ENCODE measurements at places on chromosomes 6 and 20.

DNA sequence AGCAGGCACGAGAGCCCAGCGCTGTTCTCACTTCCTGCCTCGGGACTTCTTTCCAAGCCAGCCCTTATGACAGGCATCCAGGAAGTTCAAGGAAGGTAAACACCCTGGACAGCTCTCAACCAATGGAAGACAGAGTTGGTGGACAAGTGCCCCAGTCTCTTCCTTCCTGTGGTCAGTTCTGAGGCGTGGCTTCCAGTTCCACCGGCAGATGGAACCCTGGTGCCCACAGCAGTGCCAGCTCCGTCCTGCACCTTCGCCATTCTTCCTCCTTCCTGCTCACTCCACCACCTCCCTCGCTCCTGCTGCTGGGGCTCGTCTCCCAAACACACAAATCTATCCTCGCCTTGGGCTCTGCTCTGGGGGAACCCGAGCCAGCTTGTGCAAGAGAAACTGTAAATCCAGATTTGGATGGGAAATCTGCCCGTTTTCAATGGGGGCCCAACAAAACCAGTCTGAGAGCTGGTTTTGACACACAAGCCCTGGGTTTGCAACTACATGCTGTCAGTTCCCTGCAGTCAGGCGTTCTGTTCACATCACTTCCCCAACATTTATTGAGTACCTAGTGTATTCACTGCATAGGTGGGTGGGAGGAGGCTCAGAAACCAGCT, 162.7 kb downstream of the GRM4 start:
- DNase-seq = no peak

DNA sequence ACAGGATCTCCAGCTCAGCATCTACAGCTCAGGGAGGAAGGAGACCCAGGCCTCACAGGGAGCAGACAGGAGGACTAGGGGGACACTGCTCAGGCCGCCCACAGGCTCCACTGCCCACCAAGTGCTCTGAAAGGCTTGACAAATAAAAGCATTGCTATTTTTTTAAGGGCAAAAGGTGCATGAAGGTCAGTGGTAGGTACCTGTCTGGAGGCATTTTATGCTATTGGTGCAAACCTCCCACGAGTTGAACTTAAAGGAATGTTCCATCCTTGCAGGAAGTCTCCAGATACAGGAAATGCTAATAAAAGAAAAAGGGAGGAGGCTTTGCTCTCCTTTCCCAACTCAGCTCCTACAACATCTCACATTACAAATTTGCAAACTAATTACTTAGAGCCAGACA, 228.1 kb downstream of the FOXC1 start:
- no peak for DNase-seq

GRCh38 chr20:44481719-44482416, 6.2 kb downstream of the TTPAL start:
- no peak for DNase-seq

GRCh38 chr6:74671558-74672025, 534.3 kb downstream of the COL12A1 start:
- no peak for DNase-seq

DNA sequence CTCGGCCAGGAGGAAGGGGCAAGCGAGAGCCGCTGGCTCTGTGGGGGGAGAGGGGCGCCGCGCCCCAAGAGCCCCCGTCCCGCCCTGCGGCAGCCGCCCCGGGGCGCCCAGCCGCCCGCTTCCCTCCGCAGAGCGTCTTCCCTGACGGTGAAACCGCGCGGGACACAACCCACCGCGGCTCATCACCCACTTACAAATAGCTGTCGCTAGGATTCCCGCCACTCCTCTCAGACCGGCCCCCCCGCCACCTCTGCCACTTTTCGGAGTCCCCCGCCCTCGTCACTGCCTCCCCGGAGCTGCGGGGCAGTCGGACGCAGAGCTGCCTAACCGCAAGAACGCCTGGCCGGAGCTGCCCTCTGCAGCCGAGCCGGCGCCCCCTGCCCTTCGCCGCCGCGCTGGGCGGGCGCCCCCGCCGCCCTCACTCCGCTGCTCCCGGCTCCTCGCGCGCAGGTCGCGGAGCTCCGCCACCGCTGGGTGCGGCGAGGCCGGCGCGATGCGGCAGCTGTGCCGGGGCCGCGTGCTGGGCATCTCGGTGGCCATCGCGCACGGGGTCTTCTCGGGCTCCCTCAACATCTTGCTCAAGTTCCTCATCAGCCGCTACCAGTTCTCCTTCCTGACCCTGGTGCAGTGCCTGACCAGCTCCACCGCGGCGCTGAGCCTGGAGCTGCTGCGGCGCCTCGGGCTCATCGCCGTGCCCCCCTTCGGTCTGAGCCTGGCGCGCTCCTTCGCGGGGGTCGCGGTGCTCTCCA, at the start of gene SLC35D3:
SLC35D3 (plus strand) TSS at position 366 of the 749 bp plus-strand sequence; CDS start at position 494, 128 bp downstream.
- DNase-seq = no peak

DNA sequence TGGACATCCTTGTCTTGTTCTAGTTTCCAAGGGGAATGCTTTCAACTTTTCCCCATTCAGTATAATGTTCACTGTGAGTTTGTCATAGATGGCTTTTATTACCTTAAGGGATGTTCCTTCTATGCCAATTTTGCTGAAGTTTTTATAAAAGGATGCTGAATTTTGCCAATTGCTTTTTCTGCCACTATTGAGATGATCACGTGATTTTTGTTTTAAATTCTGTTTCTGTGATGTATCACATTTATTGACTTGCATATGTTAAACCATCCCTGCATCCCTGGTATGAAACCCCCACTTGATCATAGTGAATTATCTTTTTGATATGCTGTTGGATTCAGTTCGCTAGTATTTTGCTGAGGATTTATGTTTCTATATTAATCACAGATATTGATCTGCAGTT, 130.6 kb upstream of the TAB2 start:
- no peak for DNase-seq

DNA sequence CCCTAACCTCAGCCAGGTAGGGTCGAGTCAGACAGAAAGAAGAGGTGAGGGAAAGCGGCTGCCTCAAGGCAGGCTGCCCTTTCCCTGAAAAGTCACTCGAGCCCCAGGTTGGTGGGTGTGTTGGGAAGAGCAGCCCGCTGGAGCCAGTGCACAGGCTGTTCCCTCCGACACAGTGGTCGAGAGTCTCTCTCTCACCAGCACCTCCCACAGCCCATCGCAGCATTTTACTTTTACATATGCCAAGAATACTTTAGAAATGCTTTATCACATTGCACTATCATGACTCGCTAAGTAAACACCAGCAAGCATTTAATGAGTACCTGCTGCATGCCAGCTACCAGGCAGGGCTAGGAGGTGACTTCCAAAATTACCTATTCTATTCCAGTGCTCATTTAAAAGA, 1.7 kb downstream of the PRPH2 start:
- no peak for DNase-seq

DNA sequence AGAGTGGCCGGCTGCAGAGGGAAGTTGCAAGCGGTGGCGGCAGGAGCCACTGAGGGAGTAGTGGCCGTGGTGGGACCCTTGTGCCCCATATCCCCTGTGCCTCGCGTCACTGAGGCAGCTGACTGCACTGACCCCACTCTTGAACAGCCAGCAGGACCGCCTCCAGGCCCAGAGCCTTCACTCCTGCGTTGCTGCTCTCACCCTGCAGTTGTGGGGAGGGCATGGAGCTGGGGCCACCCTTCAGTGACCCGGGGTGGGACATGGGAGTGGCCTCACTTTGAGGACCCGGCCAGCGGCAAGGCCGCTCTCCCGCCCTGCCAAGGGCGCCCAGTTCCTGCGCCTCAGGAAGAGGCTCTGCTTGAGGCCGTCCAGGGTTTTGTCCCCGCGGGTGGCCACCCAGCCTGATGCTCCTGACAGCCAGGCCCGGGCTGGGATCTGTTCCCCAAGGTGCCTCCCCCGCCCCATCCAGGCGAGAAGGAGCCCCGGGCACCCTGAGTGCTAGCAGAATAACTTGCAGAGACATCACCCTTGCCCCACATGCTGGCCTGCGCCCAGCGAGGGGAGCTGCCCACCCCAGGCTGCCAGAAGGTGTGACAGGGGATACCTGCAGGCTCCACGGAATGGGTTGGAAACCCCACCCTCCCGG, 44.4 kb downstream of the HLA-DRA start:
- no peak for DNase-seq

DNA sequence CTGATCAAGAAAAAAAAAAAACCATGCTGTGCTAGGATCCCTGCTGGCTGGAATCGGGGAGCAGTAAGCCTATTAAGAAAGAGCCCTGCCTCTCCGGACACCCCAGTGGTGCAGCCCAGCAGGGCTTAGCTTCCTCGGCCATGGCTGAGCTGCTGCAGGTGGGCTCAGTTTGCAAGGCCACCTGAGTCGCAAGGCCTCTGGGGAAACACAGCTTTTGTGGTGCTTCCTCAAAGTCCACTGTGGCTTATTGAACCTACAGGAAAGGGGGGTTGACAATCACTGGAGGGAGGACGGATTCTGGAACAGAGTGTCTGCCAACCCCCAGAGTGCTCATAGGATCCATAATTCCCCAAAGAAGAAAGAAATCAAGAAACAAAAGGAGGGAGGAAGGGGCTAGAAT, 240.8 kb downstream of the SMOC2 start:
- DNase-seq = no peak

DNA sequence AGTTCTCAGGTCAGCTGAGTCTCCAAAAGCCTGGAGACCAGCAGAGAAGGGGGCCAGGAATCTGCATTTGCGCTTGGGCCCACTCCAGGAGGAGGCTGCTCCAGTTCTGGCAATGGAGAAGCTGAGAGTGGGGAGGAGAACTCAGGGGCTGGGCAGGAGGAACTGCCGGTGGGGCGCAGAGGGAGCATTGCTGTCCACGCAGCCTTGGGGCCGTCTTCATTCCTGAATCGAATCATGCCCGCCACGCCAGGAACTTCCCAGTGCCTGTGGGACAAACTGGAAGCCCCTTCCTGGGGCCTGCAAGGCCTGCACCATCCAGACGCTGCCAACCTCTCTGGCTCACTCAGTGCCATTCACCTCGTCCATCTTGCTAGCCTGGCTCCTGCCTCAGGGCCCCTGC, 16.9 kb downstream of the RAB44 start:
- no peak for DNase-seq

DNA sequence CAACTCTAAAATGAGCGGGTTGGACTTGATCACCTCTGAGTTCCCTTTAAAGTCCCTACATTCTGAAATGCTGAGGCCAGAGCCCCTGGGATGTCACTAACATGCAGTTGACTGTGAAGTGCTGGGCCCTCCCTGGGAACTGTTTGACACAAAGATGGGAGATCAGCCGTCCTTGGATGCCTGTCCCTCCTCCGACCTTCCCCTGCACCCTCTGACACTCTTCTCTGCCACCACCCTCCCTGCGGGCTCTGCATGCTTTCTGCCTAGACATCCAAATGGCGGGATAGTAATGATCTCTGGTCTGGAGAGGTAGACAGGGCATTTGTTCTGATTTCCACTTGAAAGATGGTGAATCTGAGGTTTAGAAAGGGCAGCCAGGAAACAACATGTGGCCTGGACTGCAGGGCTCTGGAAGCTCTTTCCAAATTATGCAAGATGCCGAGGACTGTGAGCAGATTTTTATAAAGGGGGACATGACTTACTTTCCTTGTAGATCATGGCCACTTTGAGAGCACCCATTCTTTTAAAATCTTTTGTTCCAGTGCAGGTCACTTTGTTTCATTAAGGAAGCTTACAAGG, 113.2 kb downstream of the ZDHHC14 start:
- no peak for DNase-seq

DNA sequence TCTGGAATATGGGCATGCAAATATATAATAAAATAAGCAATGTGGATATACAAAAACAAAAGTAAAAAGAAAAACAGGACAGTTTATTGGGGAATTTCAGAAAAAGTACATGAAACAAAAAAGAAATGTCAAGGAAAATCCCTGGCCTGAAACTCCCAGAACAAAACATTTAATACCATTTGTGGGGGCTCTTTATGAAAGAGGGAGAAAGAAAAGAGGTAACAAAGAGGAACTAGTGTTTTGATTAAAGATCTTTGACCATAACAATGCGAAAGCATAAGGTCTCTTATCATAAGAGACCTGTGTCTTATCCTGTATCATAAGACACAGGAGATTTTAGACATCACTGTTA, 88.6 kb upstream of the ARID1B start:
- no peak for DNase-seq

DNA sequence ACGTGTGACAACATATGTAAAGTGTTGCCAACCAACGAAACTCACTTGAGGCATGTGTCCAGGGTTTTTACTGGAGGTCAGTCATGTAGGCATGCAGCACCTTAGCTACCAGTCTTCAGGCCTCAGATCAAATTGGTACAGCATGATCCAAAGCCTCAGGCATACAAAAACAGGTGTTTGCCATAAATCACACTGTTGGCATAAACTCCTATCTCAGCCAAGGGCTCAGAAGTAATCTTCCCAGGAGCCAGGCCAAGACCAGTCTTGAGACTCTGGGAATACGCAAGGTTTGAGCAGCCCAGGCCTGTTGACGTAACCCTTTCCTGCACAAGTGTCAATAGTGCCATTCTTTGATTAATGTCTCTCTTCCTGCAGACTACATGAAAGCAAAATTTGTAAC, 163.5 kb downstream of the PRL start:
- DNase-seq = no peak

DNA sequence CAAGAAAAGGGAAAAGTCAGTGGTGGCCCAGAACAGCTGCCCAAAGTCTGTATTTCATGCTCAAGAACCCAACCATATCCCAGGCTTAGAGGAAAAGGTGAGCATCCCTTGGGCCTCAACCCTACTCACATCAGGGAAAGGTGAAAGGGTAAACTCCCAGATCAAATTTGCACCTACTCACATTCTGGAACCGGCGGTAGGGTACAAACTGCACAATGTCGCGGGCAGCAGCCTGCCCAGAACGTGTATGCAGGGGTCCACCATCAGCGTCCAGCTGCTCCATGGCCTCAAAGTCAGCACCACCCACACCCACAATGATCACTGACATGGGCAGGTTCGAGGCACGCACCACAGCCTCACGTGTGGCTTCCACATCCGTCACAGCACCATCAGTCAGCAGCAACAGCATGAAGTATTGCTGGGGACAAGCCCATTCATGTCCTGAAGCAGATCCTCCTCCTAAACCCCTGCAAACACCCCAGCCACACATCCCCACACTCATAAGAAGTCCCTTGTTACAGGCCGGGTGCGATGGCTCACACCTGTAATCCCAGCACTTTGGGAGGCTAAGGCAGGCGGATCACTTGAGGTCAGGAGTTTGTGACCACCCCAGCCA, 10.9 kb downstream of the SPAG4 start:
- no peak for DNase-seq

All from hippocampal formation (tissue), 2 donors.